ENCODE measurements at places on chromosomes 2 and 18. TPM values are rescaled to one million over a fixed set of nuclear protein-coding genes. Genes with fewer than 3 reads are reported as not detected.

Gene IL36RN
- total RNA-seq, result not detected

GRCh38 chr18:43735570-43735969 lies 458.3 kb upstream of the SYT4 start:
- no peak overlapping the region for H3K4me3 ChIP-seq
- H3K36me3 ChIP-seq, result no peaks in the 10 kb centered on the region
- no peaks in the 10 kb centered on the region for H3K4me1 ChIP-seq
- no peak overlapping the region for H3K27ac ChIP-seq
- no peak for DNase-seq

Gene IL1RN
- not detected for total RNA-seq

Gene TYMS
- total RNA-seq, result 3.5 TPM

GRCh38 chr18:79393181-79393634 lies 2.5 kb upstream of the NFATC1 start:
- no peaks in the 10 kb centered on the region for H3K36me3 ChIP-seq
- no peak for DNase-seq
- H3K4me1 ChIP-seq, result peaks cover 34% of the 10 kb centered on the region
- H3K27ac ChIP-seq, result no peak overlapping the region

- no peaks in the 10 kb centered on the region for H3K36me3 ChIP-seq
- no peak overlapping the region for H3K4me3 ChIP-seq
- H3K27ac ChIP-seq, result no peak overlapping the region
- DNase-seq, result peak; percentile 41
- peaks cover 22% of the 10 kb centered on the region for H3K27me3 ChIP-seq
- no peaks in the 10 kb centered on the region for H3K4me1 ChIP-seq
Observed at GRCh38 chr18:8988260-8988871, 114.1 kb upstream of the NDUFV2 start.

- peaks cover 7% of the 10 kb centered on the region for H3K27me3 ChIP-seq
- DNase-seq, result no peak
- H3K27ac ChIP-seq, result no peak overlapping the region
- no peaks in the 10 kb centered on the region for H3K4me1 ChIP-seq
- H3K4me3 ChIP-seq, result no peak overlapping the region
Observed at GRCh38 chr18:47286776-47287410, 35.4 kb upstream of the SKOR2 start.

- no peak overlapping the region for H3K4me3 ChIP-seq
- no peaks in the 10 kb centered on the region for H3K36me3 ChIP-seq
- no peaks in the 10 kb centered on the region for H3K27me3 ChIP-seq
- no peak overlapping the region for H3K27ac ChIP-seq
- DNase-seq, result no peak
Observed at GRCh38 chr2:100046961-100047947, 95.1 kb downstream of the AFF3 start.

DNA sequence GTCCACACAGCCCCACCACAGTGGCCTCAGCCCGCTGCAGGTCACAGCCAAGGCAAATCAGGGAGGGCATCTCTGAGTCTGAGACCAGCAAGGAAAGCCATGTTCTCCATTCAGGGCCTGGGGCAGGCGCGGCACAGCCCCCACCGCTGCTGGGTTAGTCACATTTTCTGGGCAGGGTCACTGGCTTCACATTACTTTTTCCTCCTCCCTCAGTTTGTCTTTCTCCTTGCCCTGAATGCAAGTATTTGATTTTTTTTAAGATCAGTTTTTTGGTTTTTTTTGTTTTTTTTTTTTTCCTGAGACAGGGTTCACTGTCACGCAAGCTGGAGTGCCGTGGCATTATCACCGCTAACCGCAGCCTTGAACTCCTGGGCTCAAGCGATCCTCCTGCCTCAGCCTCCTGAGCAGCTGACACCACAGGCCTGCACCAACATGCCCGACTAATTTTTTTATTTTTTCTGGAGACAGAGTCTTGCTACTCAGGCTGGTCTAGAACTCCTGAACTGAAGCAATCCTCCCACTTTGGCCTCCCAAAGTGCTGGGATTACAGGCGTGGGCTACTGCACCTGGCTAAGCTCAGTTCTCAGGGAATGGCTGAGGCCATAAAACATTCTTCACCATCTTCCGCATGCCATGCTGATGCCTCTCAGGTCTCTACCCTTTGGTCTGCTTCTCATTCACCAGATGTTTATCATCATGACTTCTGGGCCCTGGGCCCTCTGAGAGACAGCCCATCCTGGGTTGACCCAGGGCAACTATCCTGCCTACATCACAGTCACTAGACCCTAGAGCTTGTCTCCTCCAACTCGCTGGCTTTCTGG lies 628 bp upstream of the CAPG start:
- no peak for DNase-seq
- peaks cover 65% of the 10 kb centered on the region for H3K4me1 ChIP-seq
- no peaks in the 10 kb centered on the region for H3K27me3 ChIP-seq
- H3K36me3 ChIP-seq, result no peaks in the 10 kb centered on the region
- no peak overlapping the region for H3K4me3 ChIP-seq

Gene CRACDL
- total RNA-seq, result 0.23 TPM

Gene KCNS3
- not detected for total RNA-seq

- no peak overlapping the region for H3K27ac ChIP-seq
- H3K27me3 ChIP-seq, result no peaks in the 10 kb centered on the region
- no peak overlapping the region for H3K4me3 ChIP-seq
- DNase-seq, result no peak
- peaks cover 6% of the 10 kb centered on the region for H3K4me1 ChIP-seq
Observed at GRCh38 chr18:67260841-67261240, 255.7 kb downstream of the DSEL start.

- H3K27ac ChIP-seq, result no peak overlapping the region
- peaks cover 17% of the 10 kb centered on the region for H3K4me1 ChIP-seq
- DNase-seq, result no peak
- H3K27me3 ChIP-seq, result no peaks in the 10 kb centered on the region
- H3K36me3 ChIP-seq, result no peaks in the 10 kb centered on the region
- no peak overlapping the region for H3K4me3 ChIP-seq
Observed at GRCh38 chr2:85558160-85558559, 3.1 kb downstream of the GGCX start.

Gene MYO3B
- not detected for total RNA-seq

Gene ANO7
- total RNA-seq, result 0.60 TPM

DNA sequence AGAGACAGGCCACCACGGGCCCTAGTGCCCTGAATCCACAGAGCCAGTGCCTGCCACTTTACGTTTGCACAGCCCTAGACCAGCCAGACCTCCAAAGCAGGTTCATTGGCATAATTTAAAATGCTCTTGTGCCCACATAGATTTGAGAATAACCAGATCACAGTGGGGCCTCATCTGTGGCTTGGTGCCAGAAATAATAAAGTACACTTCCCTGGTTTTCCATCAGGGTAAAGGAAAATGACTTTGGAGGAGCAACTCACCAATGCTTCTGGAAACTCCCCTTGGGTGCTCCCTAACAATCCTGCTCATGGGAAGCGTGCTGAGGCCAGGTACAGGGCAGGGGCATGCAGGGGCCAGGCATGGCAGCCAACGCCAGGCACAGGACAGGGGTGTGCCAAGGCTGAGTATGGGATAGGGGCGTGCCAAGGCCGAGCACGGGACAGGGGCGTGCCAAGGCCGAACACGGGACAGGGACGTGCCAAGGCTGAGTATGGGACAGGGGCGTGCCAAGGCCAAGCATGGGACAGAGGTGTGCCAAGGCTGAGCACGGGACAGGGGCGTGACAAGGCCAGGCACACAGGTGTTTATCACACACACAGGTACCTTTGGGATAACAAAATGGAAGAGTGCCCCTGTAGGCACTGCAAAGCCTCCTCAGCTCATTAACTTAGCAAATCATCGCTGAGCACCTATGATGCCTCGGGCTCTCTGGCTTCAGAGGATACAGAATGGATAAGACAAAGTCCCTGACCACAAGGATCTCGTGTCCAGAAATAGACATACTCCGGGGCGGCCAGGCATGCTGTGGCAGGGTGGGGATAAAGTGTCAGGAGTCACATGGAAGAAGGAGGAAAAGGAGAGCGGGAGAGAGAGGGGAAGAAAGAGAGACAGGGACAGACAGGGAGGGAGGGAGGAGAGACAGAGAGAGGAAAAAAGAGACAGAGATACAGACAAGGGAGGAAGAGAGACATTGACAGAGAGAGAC lies 334.7 kb downstream of the EIPR1 start:
- H3K4me1 ChIP-seq, result no peaks in the 10 kb centered on the region
- H3K36me3 ChIP-seq, result no peaks in the 10 kb centered on the region
- no peak for DNase-seq

GRCh38 chr2:1305342-1306013 lies 107.8 kb upstream of the TPO start:
- DNase-seq, result no peak
- H3K4me1 ChIP-seq, result no peaks in the 10 kb centered on the region

GRCh38 chr18:697012-697411 lies 15.4 kb downstream of the ENOSF1 start:
- H3K4me1 ChIP-seq, result no peaks in the 10 kb centered on the region
- no peak overlapping the region for H3K4me3 ChIP-seq
- H3K27me3 ChIP-seq, result no peaks in the 10 kb centered on the region

Gene FBLN7
- 12.9 TPM for total RNA-seq

DNA sequence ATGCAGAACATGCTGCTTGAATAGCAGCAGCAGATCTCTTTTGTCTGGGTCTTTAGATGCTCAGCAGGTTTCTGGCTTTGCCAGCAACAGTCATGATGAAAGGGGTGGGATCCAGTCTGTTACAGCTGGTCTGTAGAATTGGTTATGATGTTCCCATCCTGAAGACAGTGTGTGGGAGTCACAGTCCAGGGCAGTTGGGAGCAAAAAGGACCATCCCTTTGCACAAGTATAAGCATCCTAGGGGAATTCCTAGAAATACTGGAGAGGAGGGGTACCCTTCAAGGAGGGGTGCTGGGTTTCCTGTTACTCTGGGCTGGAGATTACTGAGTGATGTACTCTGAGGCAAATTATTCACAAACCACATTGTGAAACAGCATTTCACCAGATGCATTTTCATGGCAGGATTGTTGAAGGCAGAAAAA lies 119.9 kb upstream of the RND3 start:
- H3K27me3 ChIP-seq, result no peaks in the 10 kb centered on the region
- no peak overlapping the region for H3K27ac ChIP-seq
- H3K36me3 ChIP-seq, result no peaks in the 10 kb centered on the region
- no peak for DNase-seq

Gene CASP10
- 29.1 TPM for total RNA-seq

Gene KLF7
- 65.7 TPM for total RNA-seq

DNA sequence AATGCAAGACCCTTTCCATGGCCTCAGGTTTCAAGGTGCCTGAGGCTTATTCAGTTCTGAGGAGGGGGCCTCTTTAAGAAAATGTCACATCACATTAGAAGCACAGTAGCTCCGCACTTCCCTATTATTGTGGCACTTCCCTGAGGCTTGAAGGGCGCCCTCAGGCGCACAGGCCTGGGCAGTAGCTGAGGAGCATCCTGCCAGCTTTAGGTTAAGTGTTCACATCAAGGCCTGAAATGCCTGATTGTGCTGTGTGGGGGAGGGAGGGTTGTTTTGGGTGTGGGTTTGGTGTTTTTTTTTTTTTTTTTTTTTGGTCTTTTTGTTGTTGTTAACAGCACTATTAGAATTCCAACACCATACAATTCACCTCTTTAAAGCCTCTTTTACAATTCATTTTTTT lies 107.9 kb downstream of the CABLES1 start:
- no peaks in the 10 kb centered on the region for H3K4me1 ChIP-seq
- H3K27ac ChIP-seq, result no peak overlapping the region
- no peak overlapping the region for H3K4me3 ChIP-seq
- H3K36me3 ChIP-seq, result peaks cover 5% of the 10 kb centered on the region

Gene SIGLEC15
- total RNA-seq, result not detected

Gene ABCG5
- total RNA-seq, result not detected

DNA sequence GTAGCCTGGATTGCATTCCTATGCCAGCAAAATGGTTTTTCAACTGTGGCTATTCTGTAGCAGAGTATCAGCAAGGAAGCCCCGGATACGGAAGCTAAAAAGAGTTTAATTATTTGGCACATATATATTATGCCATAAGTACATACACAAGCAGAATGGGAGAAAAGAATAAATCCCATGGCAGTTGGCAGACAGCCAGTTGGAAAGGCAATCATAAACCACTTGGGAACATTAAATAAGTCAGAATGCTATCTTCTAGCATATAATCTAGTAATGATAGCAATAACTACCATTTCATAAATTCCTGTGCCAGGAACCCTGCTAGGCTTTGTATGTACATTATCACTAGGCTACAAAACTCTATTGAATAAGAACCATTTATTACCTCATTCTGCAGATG lies 26.0 kb downstream of the GALNT5 start:
- H3K4me3 ChIP-seq, result no peak overlapping the region
- H3K36me3 ChIP-seq, result no peaks in the 10 kb centered on the region
- no peaks in the 10 kb centered on the region for H3K4me1 ChIP-seq
- DNase-seq, result no peak

GRCh38 chr2:212794471-212794870 lies 255.9 kb upstream of the ERBB4 start:
- H3K36me3 ChIP-seq, result no peaks in the 10 kb centered on the region
- no peak overlapping the region for H3K4me3 ChIP-seq
- no peaks in the 10 kb centered on the region for H3K4me1 ChIP-seq
- DNase-seq, result no peak

- H3K4me3 ChIP-seq, result no peak overlapping the region
- H3K36me3 ChIP-seq, result no peaks in the 10 kb centered on the region
- H3K27ac ChIP-seq, result no peak overlapping the region
- H3K27me3 ChIP-seq, result peaks cover 3% of the 10 kb centered on the region
Observed at GRCh38 chr2:135030826-135031225, 16.4 kb downstream of the MAP3K19 start.

DNA sequence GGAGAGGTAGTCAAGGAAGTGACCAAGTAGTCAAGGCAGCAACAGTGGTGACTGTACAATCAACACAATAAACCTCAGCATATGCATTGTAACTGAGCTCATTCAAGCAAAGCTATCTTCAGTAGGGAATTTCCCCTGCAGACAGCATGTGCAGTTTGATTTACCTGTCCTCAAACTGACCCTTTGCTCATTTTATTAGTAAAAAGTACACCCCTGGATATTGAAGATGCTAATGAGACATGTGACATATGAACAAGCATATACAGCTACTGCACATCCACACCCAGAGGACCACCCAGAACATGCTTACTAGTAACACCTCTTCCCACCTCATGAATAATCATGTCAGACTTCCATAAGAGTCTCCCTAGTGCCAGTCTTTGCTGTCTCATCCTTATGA lies 15.4 kb downstream of the C2orf81 start:
- DNase-seq, result no peak
- no peaks in the 10 kb centered on the region for H3K36me3 ChIP-seq
- H3K27ac ChIP-seq, result no peak overlapping the region
- no peaks in the 10 kb centered on the region for H3K4me1 ChIP-seq
- no peaks in the 10 kb centered on the region for H3K27me3 ChIP-seq

DNA sequence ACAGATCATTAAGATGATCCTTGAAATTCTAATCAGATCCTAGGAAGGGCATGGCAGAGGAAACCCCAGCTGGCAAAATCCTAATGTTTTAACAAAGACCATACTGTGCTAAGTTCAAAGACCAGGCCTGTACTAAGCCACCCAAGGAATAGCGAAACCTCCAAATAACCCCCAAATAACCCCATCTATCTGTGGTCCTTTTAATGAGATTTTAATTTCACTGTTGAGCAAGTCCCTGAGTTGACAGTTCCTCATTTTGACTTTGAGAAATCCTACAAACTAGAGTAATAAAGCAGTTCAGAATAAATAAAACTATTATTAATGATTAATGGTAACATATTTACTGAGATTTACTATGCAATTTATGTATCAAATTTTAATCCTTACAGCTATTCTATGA lies 259.8 kb downstream of the STK39 start:
- no peaks in the 10 kb centered on the region for H3K27me3 ChIP-seq
- no peak overlapping the region for H3K27ac ChIP-seq
- DNase-seq, result no peak
- H3K4me1 ChIP-seq, result peaks cover 2% of the 10 kb centered on the region
- peaks cover 8% of the 10 kb centered on the region for H3K36me3 ChIP-seq
- H3K4me3 ChIP-seq, result no peak overlapping the region
